Right ventricle myocardium inferior (tissue), 1 donor: ENCODE measurements at places on chromosomes 2 and 18. TPM values are rescaled to one million over a fixed set of nuclear protein-coding genes. Genes with fewer than 3 reads are reported as not detected.

Gene DOK6
- 6.3 TPM for total RNA-seq

Gene PLEKHH2
- total RNA-seq = 1.1 TPM

Gene SOX11
- 1.1 TPM for total RNA-seq

Gene CEP192
- total RNA-seq = 25.6 TPM

Gene REG3A
- total RNA-seq = not detected

Gene ITGA6
- 44.7 TPM for total RNA-seq

Gene GPR55
- total RNA-seq = not detected

Gene CSRNP3
- total RNA-seq = 5.1 TPM

Gene POTEJ
- not detected for total RNA-seq

Gene STARD6
- total RNA-seq = not detected

Gene PFN4
- 0.32 TPM for total RNA-seq
